Stimulated activated CD4-positive, alpha-beta T cell treated with anti-CD3 and anti-CD28 coated beads, Interleukin-12 subunit alpha, Interleukin-12 subunit beta, amount 100 ng/mL, for 24 hours (primary cell): ENCODE measurements at places on chromosomes 1 and 21.

- no peak for DNase-seq
Measured at GRCh38 chr1:90339811-90340210, 344.9 kb downstream of the ZNF326 start.

GRCh38 chr1:106254748-106255147 is 801.7 kb upstream of the PRMT6 start:
- no peak for DNase-seq

DNA sequence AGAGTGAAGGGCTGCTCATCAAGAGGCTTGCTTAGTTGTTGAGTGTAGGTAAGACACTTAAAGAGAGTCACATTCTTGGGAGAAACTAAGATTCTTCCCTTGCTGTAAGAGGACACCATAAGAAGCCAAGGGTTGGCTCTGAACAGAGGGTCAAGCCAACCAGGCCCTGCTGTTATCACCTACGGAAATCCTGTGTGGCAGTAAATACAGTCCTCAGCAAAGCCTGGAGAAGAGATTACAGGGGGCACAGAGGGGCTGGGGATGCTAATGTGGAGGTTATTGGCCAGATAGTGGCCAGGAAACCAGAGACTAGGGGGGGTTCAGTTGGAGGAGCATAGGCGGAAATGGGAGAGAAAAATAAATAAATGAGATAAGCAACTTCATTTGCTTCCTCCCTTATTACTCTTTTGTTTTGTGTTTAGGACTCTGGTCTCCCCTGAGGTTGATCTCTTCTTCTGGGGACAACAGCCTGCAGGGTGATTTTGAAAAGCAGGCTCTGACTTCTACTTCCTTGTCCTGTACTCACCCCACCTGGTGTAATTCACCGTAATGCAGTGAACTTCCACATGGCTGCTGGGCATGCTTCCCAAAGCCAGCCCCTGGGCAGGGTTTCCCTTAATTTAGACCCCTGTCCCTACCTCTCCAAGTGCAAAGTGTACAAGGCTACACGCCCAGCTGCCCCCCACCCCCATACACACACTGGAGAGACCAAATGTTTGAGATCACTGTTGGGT is 40.9 kb downstream of the MTARC1 start:
- DNase-seq, result no peak

- no peak for DNase-seq
Measured at GRCh38 chr1:113654883-113655282, 104.4 kb downstream of the PHTF1 start.

- DNase-seq, result no peak
Measured at GRCh38 chr1:43533584-43533983, 2.9 kb downstream of the PTPRF start.

GRCh38 chr21:42448686-42449085 is 45.0 kb downstream of the UBASH3A start:
- no peak for DNase-seq

DNA sequence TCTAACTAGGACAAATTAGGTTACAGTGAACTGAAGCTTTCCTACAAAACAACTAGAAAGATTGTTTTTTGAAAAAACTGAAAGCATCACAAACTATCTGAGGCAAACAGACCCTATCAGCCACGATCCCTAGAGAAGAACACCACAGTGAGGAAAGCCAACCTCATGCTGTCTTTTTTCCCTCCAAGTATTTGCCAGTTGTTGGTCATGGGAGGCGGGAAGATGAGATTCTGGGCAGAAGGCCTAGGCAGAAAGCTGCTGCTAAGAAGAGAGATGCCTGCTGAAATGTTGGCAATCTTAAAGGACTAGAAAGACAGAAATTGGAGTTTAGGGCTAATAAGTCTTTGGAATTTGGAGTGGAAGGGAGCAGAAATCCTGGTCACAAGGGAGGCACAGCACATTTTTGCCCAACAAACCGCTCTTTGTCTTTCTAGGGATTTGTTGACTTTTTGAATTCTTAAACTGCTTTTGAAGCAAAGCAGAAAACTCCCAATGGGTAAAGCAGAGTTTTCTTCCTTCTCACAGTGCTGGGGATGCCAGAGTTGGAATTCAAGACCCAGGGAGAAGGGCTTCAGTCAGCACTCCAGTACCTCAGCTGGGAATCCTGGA is 83.9 kb downstream of the MT1HL1 start:
- DNase-seq, result no peak

DNA sequence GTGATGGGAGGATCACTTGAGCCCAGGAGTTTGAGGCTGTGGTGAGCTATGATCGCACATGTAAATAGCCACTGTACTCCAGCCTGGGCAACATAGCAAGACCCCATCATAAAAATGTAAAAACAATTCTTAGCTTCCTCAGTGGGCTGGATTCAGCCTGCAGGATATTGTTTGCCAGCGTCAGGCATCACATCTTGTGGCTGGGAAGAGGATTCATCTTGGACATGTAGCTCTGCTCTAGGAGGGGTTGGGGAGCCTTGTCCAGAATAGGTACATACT is 19.3 kb upstream of the ST3GAL3 start:
- DNase-seq, result no peak

DNA sequence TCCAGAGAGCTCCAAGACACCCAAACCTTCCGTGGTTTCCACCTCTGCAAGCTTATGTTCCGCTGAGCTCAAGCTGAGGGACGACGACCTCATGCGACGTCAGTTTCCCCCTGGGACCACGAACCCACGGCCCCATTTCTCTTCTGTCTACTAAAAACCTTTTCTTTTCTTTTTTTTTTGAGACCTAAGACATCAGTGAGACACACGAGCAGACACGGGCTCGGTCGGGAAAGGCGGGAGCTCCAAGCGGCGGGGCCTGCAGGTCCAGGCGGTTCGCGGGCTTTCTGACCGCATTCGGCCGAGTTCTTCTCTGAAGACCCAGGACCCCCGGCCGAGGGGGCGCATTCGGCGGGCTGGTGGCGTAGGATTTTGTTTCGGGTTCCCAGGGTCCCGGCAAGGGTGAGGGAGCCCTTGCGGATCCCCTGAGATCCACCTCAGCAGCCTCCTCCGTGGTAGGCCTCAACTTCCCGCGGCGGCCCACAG is 402 bp downstream of the C21orf58 start:
- no peak for DNase-seq

DNA sequence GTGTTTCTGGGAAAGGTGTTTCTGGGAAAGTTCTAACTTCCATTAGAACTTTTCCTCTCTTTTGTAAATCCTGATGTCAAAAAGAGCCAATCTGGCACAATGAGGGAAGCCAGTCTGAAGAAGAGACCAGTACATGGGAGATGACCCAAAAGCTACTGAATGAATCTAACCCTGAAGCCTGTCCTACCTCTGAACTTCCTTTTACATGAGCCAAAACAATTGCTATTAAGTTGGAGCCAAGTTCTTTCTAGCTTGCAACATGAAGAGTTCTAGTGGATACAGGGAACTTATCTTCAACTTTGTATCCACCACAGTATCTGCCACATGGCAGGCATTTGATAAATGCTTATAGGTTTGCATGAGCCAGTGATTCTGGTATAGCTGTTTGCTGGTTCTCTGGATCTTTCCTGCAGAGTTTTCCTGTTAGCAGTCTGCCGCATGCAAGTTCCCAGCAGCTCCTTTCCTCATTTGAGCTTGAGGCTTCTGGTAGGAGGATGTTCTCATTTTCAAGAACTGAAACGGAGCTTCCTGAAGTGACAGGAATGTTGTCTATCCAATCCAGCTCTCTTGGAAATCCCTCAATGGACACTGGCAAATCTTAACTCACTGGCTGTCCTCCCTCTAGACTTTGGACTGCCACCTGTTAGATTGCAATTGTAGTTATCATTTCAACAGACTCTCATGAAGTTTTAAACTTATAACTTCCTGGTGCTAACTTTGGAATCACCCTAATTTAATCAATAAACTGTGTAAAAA is 73.1 kb upstream of the LPGAT1 start:
- DNase-seq, result no peak

DNA sequence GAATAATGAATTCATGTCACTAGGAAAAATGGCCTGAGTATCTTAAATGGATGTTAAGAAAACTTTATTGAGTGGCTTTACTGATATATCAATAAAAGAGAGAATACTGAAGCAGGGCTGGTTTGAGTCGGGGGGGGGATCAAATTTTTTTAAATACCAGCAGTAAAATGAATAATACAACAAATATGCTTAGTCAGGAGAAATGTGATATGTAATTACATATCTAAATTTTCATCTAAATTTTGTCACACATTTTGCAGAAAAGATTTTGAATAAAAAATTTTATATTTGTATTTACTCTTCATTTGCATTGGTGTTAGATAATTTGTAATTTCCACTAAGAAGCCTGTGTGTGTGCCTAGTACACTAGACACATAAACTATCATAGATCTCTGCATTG is 2300.2 kb downstream of the MRPL39 start:
- no peak for DNase-seq

- DNase-seq, result no peak
Measured at GRCh38 chr1:207336559-207337467, 15.3 kb downstream of the CD55 start.

GRCh38 chr21:23613014-23613413 is 1994.3 kb downstream of the MRPL39 start:
- no peak for DNase-seq

DNA sequence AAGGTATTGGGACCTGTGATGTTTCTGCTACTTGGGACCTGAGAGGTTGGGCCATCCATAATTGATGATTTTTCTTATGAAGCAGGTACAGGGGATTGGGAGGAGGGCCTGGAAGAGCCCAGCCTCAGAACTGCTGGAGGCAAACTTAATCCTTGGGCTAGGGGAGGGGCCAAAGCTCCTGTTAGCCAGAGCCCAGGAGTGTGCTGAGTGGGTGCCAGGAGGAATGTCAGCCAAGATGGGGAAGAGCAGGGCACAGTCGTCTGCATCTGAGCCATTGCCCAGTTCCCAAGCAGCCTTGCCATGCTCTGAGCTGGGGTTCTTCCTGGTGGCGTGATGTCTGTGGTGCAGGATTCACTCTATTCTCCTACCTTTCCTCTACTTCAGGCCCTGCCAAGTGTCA is 5.8 kb downstream of the MAPKAPK2 start:
- DNase-seq, result no peak

GRCh38 chr1:234253732-234254131 is 119.5 kb upstream of the COA6 start:
- DNase-seq, result no peak

GRCh38 chr1:231931846-231932454 is 305.4 kb downstream of the DISC1 start:
- DNase-seq, result peak; percentile 20

- DNase-seq, result no peak
Measured at GRCh38 chr1:84436876-84437655, 38.8 kb downstream of the DNASE2B start.

DNA sequence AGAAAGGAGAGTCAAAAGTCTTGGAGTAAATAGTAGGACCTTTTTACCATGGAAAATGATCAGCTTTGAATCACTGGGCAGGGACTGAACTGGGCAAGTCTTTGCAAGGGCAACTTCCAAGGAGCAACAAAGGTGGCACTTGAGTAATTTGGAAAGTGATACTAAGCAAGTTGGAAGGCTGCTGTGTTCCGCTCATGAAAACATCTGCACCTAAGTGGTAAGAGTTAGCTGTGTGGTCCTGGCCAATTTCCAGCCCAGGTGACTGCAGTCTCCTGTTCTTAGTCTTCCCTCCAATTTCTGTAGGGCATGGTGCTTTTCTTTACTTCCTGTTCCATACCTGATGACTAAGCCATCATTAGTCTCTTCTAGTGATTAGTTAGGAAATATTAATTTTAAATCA is 35.5 kb upstream of the PRDM2 start:
- no peak for DNase-seq

DNA sequence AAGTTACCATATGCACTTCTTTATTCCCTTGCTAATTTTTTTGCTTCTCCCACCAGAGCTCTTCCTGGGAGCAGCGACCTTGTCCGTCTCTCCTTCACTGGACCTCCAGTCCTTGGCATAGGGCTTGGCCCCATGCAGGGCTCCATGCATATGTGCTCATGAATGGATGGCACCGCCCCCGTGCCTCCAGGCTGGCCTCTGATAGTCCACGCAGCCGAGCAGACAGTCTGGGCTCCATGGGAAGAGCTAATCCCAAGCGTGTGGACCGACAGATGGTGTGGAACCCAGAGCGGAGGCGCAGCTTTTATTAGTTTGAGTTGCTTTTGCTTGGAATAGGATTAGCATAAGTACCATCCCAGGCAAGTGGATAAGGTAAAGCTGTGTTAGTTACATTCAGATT is 41.8 kb downstream of the CDCP2 start:
- DNase-seq, result no peak

DNA sequence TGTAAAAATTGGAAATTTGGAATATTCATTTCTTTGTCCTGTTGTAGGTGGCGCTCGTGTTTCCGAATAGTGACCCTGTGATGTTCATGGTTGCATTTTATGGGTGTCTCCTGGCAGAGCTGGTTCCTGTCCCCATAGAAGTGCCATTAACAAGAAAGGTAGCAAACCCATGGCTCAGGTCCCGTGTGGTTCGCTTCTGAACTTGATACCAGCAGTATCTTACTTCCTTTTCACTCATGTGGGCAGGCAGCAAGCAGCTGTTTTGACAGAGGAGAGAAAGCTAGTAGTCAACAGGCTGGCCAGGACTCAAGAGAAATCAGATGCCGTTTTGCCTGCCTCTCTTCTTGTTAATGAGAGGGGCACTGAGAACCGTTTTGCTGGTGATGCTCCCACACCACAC is 72.8 kb downstream of the S100B start:
- no peak for DNase-seq

- DNase-seq, result no peak
Measured at GRCh38 chr1:236465231-236465958, 58.4 kb upstream of the LGALS8 start.

DNA sequence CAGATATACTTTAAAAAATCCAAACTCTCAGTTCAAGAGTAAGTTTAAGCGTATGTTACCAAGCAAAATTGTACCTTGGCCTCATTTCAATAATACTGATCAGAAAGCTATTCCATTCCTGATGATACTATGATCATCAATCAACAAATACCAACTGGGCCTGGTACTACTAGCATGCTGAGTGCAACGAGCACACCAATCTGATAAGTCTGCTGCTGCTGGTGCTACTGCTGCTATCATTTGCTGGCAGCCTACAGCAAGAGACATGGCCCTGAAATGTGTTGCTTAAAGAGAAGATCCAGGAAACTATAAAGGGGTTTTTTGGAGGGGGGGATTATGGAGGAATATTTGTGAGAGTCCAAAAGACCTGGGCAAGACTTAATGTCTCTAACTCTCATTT is 39.7 kb downstream of the NME7 start:
- no peak for DNase-seq

- DNase-seq, result no peak
Measured at GRCh38 chr1:51636191-51636590, 19.3 kb downstream of the OSBPL9 start.

GRCh38 chr1:153422450-153423068 is 6.2 kb downstream of the S100A7A start:
- peak; percentile 35 for DNase-seq

DNA sequence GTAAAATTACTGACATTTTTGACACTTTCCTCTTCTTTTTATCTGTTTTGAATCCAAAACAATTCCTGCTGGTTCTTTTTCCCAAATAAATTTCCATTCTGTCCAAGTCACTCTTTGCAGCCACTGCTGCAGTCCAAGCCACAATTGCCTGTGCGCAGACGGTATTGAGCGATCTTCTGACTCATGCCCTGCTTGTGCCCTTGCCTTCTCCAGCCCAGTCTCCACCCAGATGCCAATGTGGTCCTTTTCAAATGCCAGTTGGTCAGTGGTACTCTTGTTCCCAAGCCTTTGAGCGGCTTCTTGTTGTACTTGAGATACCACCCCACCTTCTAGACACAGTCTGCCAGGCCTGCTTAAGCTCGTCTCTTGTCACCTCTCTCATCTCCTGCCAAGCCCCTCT is 78.9 kb downstream of the CAMTA1 start:
- no peak for DNase-seq

GRCh38 chr1:154931940-154932487 is 4.5 kb downstream of the PMVK start:
- no peak for DNase-seq

GRCh38 chr1:28045777-28046176 is 42.6 kb downstream of the EYA3 start:
- no peak for DNase-seq
